ENCODE measurements at places on chromosomes 4 and X.
A peak's percentile ranks its signal among the peaks of the same experiment; 100 is the strongest.

GRCh38 chr4:181962321-181962720 is 280.9 kb upstream of the TENM3 start:
- DNase-seq: no peak

GRCh38 chr4:137621056-137621455 is 88.8 kb upstream of the PCDH18 start:
- no peak for DNase-seq

DNA sequence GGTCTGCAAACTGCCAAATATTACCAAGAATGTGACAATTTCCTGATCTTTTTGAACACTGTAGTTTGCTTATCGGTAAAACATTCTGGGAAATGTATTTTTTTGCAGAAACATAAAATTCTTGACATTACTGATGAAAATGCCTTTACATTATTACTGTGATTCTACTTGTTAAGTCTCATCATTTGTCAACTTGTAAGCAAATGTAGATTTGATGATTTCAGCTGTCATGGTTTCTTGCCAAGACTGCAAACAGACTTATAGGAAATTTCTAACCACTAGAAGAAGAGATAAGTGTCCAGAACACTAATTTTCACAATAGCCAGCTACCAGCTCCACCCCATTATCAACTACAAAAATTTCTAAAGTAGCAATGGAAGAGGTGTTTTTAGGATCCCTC is 560.4 kb downstream of the STPG2 start:
- no peak for DNase-seq

DNA sequence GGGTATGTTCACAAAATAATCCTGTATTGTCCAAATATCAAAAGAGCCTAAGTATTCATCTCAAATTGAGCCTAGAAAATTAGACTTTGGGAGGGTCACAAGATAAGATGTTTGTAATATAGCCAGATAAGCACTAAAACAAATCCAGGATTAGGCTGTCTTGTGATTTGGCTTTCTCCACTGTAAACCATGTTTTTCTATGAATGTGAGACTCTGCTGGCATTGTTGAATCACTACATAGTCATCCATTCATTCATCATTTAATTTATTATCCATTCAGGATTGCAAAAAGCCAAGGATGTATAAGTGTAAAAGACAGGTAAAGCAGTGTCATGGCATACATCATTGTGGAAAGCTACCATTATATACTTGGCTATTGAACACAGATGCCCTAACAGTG is 148.0 kb downstream of the GRID2 start:
- DNase-seq: no peak

GRCh38 chrX:65034668-65035445 is 58.6 kb upstream of the ZC4H2 start:
- peak; percentile 62 for DNase-seq

All from HT-29 (cell line).